Activated CD8-positive, alpha-beta T cell treated with anti-CD3 and anti-CD28 coated beads for 36 hours (primary cell): ENCODE measurements at places on chromosomes 3 and 15.

GRCh38 chr3:17683542-17684207, 58.8 kb downstream of the TBC1D5 start:
- no peaks in the 10 kb centered on the region for H3K27me3 ChIP-seq
- no peak for DNase-seq
- no peak overlapping the region for H3K4me3 ChIP-seq
- H3K4me1 ChIP-seq: peaks cover 3% of the 10 kb centered on the region
- H3K27ac ChIP-seq: no peak overlapping the region

- H3K4me1 ChIP-seq: peaks cover 8% of the 10 kb centered on the region
- no peaks in the 10 kb centered on the region for H3K36me3 ChIP-seq
- H3K27me3 ChIP-seq: no peaks in the 10 kb centered on the region
- DNase-seq: no peak
- H3K4me3 ChIP-seq: no peak overlapping the region
These were observed 7.2 kb downstream of the TMOD2 start for GRCh38 chr15:51758645-51759044.

GRCh38 chr3:105483476-105483875, 116.8 kb downstream of the ALCAM start:
- peaks cover 2% of the 10 kb centered on the region for H3K27me3 ChIP-seq
- no peak overlapping the region for H3K27ac ChIP-seq
- H3K36me3 ChIP-seq: no peaks in the 10 kb centered on the region
- no peak for DNase-seq
- H3K4me1 ChIP-seq: no peaks in the 10 kb centered on the region

- no peaks in the 10 kb centered on the region for H3K4me1 ChIP-seq
- no peak for DNase-seq
- H3K4me3 ChIP-seq: no peak overlapping the region
- H3K27ac ChIP-seq: no peak overlapping the region
These were observed 617.4 kb downstream of the SI start for GRCh38 chr3:164460851-164461250.

- no peak for DNase-seq
- no peak overlapping the region for H3K4me3 ChIP-seq
- peaks cover 7% of the 10 kb centered on the region for H3K27me3 ChIP-seq
- H3K27ac ChIP-seq: no peak overlapping the region
These were observed 163.2 kb downstream of the SYNPR start for GRCh38 chr3:63441262-63441661.

DNA sequence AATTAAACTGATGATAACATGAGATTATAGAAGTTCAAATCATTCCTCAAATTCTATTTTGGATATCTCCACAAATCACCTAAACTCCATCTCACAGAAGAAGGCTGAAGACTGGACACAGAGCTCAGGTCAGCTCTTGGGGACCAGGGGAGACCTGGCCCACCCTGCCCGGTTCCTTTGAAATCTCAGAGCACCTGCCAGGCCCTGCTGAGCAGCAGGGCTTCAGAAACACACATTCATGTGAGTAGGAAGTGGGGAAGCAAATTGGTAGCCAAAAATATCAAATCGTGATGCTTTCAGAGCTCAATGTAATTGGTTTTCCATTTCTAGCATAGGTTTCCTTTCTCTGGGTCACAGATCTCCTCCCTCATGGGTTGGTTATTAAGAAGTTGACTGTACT, 76.2 kb downstream of the OCA2 start:
- no peak overlapping the region for H3K27ac ChIP-seq
- no peaks in the 10 kb centered on the region for H3K27me3 ChIP-seq
- H3K4me3 ChIP-seq: no peak overlapping the region
- no peaks in the 10 kb centered on the region for H3K4me1 ChIP-seq

DNA sequence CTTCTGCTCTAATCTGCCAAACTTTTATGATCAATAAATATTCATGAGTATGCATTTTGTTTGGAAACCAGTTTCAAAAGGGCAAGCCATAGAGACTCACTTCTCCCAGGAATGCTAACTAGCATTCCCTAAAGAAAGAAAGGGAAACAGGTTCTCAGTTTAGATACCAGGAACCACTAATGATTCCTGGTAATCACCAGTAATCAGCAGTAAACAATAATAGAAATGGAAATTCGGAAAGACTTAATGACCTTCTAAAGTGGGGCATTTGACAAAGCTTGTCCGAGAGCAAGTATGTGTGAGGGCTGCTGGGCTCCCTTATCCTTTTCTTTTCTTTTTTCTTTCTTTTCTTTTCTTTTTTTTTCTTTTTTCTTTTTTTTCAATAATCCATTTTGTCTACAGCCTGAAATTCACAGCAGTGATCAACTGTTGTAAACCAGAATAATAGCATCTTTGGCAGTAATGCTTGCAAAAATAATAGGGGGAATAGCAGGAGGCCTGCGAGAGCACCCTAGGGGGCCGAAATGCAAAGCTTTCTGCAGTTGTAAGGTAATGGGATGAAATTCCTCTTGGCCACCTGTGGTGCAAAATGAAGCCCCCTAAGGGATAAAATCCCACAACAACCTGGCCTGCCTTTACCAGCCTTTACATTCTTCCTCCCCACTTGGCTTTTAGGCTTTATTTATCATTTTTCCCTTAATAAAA, 253.2 kb downstream of the ZPLD1 start:
- peaks cover 14% of the 10 kb centered on the region for H3K27me3 ChIP-seq
- no peaks in the 10 kb centered on the region for H3K4me1 ChIP-seq
- H3K27ac ChIP-seq: no peak overlapping the region
- H3K36me3 ChIP-seq: no peaks in the 10 kb centered on the region
- no peak overlapping the region for H3K4me3 ChIP-seq
- DNase-seq: no peak

GRCh38 chr15:58169934-58170333, 31.8 kb downstream of the AQP9 start:
- no peaks in the 10 kb centered on the region for H3K36me3 ChIP-seq
- no peaks in the 10 kb centered on the region for H3K4me1 ChIP-seq
- peaks cover 13% of the 10 kb centered on the region for H3K27me3 ChIP-seq

DNA sequence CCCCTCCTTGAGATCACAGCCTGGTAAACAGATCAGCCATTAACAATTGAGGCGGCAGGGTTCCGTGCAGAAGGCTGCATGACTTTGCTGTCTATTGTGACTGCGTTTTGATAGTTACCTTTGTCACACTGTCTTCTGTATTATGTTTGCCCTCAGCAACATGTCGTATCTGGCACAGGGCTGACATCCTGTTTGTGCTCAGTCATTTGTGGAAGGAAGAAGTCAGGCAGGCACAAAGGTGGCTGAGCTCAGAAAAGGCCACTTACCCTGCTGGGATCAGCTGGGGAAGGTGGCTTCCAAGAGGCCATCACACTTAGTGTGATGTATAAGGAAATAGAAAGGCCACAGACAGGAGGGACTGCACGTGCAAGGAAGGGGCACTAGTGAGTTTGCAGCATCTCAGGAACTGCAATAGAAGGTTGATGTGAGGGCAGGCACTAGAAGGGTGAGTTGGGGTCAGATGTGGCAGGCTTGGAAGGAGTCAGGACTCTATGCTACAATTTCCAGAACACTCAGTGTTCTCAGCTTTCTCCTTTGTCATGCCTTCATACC, 13.4 kb downstream of the PML start:
- peak overlapping the region; percentile 38 for H3K4me3 ChIP-seq
- peaks cover 53% of the 10 kb centered on the region for H3K4me1 ChIP-seq
- H3K27ac ChIP-seq: peak overlapping the region; percentile 91
- no peaks in the 10 kb centered on the region for H3K27me3 ChIP-seq
- peaks cover 66% of the 10 kb centered on the region for H3K36me3 ChIP-seq
- DNase-seq: peak; percentile 67

DNA sequence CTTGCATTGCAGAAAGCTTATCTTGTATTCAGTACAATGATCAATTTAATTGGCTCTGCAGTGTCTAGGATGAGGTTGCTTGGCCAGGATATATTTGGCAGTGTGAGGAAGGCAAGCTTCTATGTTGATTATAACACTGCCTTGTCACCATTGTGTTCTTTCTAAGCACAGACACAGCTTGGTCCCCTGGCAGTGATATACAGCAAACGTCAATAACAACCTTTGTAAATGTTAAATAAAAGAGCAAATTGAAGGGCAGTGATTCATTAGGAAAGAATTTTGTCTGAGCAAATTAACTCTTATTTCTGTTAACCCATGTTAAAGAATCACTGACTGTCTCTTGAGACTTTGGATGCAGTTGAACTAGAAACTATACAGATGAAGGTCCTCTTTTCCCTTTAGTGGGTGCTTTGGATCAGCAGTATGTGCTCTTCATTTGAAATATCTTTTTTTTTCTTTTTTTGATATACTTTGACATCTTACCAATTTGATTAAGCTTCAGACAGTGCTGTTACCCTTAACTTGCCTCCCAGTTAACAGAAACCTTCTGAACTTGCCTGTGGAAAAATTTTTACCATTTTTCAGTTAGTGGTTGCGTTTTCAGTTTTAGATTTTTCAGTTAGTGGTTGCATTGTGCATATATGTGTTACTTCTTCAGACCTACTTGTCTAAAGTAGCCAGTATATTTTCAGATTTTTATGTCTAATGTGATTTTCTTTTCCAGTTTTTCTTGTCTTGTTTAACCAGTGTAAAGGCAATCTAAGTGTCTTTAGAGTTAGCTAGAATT, 199.8 kb downstream of the TCF12 start:
- no peak for DNase-seq
- H3K36me3 ChIP-seq: peaks cover 13% of the 10 kb centered on the region
- no peaks in the 10 kb centered on the region for H3K27me3 ChIP-seq
- H3K4me3 ChIP-seq: peak overlapping the region; percentile 16

GRCh38 chr15:34578283-34578674, 5.2 kb downstream of the GOLGA8B start:
- peaks cover 54% of the 10 kb centered on the region for H3K4me1 ChIP-seq
- DNase-seq: no peak
- peaks cover 3% of the 10 kb centered on the region for H3K36me3 ChIP-seq
- H3K27ac ChIP-seq: peak overlapping the region; percentile 75
- no peaks in the 10 kb centered on the region for H3K27me3 ChIP-seq

- H3K36me3 ChIP-seq: peaks cover 9% of the 10 kb centered on the region
- no peak overlapping the region for H3K4me3 ChIP-seq
- no peaks in the 10 kb centered on the region for H3K27me3 ChIP-seq
- DNase-seq: no peak
- no peak overlapping the region for H3K27ac ChIP-seq
These were observed 15.1 kb downstream of the MB21D2 start for GRCh38 chr3:192902549-192902948.

DNA sequence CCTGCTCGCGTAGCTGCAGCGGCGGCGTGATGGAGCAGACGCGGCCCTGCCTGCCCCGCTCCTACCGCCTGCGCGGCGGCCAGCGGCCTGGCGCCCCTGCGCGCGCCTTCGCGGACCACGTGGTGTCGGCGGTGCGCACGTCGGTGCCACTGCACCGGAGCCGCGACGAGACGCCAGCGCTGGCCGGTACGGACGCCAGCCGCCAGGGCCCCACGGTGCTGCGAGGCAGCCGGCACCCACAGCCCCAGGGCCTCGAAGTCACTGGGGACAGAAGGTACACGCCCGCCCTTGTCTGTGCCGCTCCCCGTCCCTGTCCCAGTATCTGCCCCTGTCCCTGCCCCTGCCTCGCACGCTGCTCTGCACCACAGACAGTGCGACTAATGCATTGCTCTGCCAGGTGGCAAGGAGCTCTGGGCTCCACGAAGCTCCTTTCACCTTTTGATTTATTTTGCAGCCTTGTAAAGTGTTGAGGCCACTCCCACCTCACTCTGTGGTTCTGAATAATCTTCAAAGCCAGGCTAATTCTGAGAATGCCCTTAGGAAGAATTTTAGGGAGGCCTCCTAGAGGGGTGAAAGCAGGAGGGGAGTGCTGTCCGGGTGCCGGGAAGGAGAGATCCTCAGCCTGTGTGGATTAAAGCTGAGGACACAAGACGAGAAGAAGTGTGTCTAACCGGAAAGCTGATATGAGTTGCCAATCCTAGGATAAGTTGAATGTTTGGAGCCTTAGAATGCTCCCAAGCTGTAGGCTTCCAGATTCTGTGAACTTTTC, 100.0 kb downstream of the THSD4 start:
- H3K4me3 ChIP-seq: no peak overlapping the region
- no peak overlapping the region for H3K27ac ChIP-seq
- DNase-seq: no peak
- H3K27me3 ChIP-seq: peaks cover 12% of the 10 kb centered on the region
- no peaks in the 10 kb centered on the region for H3K36me3 ChIP-seq
- H3K4me1 ChIP-seq: no peaks in the 10 kb centered on the region

DNA sequence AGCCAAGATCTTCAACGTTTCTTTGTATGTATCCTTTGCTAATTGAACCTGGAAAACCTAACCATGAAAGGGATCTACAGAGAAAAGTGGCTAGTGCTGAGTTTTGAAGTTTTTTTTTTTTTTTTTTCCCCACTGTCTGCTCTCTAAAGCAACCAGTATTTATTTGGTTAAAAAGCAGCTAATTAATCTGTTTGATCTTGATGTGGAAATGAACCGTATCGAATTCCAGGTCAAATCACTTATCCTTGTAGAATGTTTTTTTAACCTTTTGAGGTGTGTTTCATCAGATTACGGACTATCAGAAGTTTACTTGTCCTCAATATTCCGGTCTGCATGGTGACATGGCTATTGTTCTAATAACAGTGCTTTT, 117.2 kb downstream of the FNDC3B start:
- DNase-seq: no peak
- no peaks in the 10 kb centered on the region for H3K36me3 ChIP-seq
- no peak overlapping the region for H3K4me3 ChIP-seq
- H3K27me3 ChIP-seq: no peaks in the 10 kb centered on the region
- no peak overlapping the region for H3K27ac ChIP-seq
- H3K4me1 ChIP-seq: peaks cover 28% of the 10 kb centered on the region

- peak; percentile 42 for DNase-seq
- H3K36me3 ChIP-seq: peaks cover 9% of the 10 kb centered on the region
- H3K4me3 ChIP-seq: no peak overlapping the region
- H3K4me1 ChIP-seq: peaks cover 22% of the 10 kb centered on the region
These were observed 109.9 kb downstream of the TBC1D5 start for GRCh38 chr3:17632401-17633100.

- no peak for DNase-seq
- peaks cover 4% of the 10 kb centered on the region for H3K27me3 ChIP-seq
- no peak overlapping the region for H3K4me3 ChIP-seq
- H3K36me3 ChIP-seq: no peaks in the 10 kb centered on the region
These were observed 5.4 kb downstream of the H1-8 start for GRCh38 chr3:129548104-129548965.

- H3K36me3 ChIP-seq: no peaks in the 10 kb centered on the region
- peaks cover 33% of the 10 kb centered on the region for H3K27me3 ChIP-seq
- H3K4me3 ChIP-seq: no peak overlapping the region
- no peak overlapping the region for H3K27ac ChIP-seq
- H3K4me1 ChIP-seq: peaks cover 29% of the 10 kb centered on the region
These were observed 21.2 kb upstream of the FAM81A start for GRCh38 chr15:59416816-59417215.

DNA sequence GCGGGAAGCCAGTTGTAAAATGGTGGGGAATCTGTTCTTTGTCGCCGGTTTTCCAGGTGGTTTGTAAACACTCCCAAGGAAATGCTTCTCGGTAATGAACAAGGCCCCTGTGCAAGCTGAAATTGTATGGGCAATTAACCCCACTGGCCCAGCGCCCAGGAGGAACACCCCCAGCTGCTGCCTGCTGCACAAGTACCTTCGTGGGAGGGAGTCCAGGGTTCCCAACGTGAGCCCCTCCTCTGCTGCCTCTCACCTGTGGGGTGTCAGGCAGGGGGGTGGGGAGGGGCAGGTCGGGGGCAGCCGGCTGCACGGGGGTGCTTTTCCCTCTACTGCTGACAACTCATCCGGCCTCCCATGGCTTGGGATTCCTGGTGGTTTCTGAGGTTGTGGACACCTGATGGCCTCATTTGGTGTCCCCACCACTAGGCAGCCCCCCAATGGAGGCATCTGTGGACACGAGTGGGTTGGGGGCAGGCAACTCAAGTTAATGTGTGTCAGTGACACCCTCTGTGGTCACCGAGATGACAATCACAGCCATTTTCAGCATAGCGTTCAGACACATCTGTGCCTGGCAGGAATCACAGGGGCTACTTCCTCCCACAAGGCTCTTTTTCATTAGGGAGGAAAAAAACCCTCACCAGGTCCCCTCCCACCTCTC, 35.6 kb upstream of the PRR23E start:
- H3K27ac ChIP-seq: no peak overlapping the region
- DNase-seq: no peak
- no peaks in the 10 kb centered on the region for H3K36me3 ChIP-seq
- no peak overlapping the region for H3K4me3 ChIP-seq
